ENCODE measurements at places on chromosomes 4 and X.

DNA sequence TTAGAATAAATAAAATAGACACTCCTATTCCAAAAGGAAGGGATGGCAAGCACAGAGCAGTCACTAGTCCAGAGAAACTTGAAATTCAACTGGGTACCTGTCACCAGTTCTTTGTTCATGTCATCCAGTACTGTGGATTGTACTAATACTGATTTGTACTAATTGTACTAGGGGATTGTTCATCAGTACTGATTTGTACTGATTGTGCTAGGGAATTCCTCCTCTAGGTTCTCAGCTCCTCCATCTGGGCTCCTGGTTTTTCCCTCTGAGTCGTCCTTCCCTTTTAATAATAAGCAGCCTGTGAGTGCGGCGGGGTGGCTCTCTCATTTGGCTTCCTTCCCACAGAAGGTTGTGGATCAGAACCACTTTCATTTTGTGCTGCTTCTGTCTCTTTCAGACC is 31.0 kb upstream of the SOD3 start:
- no peak for DNase-seq

- DNase-seq = no peak
Measured at GRCh38 chrX:103847174-103847870, 15.3 kb upstream of the RAB9B start.

- no peak for DNase-seq
Measured at GRCh38 chr4:38724475-38724808, 58.3 kb downstream of the TLR10 start.

- DNase-seq = no peak
Measured at GRCh38 chrX:46595084-46595483, 21.5 kb downstream of the CHST7 start.
